ENCODE measurements at places on chromosomes 2 and 18.

- no peak for DNase-seq
Observed at GRCh38 chr2:38507712-38508111, 95.0 kb downstream of the HNRNPLL start.

DNA sequence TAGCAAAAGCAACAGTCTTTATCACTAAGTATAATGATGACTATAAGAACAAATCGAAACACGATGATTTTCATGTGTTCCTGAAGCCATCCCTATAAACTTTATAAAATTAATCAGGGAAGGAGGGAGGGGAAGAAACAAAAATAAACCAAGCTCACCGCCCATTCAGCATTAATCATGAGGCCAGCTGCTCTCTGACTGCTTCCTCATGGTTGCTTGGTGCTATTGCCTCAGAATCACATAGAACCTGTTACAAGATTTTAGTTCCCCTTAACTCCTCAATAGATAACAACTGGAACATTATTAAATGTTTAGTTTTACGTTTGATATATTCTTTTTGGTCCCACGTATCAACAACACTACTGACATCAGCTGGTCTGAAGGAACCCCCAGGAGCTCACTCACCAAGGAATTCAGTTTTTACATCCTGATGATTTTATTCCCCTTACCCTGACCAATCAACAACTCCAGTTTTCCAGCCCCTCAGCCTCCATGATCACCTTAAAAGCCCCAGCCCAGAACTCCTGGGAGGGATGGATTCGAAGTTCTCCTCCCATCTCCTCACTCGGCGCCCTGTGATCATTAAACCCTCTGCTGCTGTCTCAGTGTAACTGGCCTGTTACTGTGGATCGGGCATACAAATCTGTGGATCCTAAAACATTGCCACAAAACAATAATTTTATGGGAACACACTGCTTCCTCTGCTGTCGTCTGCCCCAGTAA lies 10.6 kb upstream of the HNRNPLL start:
- DNase-seq: no peak

- DNase-seq: no peak
Observed at GRCh38 chr2:121254748-121255147, 30.3 kb downstream of the TFCP2L1 start.

DNA sequence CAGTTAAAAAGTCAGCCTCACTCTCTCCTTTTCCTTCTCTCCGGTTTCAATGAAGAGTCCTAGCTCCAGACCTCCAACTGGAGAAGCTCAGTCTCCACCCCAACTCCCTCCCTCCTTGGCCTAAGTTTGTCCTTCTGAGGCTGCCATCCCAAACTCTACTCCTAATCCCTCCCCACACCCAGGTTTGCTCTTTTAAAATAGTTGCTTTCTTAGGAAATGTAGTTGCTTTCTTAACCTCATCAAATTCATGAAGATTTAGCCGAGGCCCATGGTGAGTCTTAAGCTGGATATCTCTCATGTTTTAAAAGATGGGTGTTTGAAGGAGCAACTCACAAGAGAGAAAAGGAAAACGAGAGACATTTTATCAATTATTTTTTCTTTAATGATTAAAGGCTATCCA lies 937 bp upstream of the LANCL1 start:
- DNase-seq: peak; percentile 80

DNA sequence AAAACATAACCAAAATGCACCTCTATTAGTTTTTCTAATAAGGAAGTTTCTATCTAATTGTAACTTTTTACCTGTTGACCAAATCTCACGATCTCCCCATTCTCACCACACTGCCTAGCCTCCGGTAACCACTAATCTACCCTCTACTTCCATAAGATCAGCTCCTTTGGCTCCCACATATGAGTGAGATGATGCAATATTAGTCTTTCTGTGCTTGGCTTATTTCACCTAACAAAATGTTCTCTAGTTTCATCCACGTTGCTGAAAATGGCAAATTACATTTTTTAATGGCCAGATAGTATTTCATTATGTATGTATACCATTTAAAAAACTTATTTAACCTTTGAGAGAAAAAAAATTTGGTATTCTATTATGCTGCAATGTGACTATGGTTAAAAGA lies 379.0 kb upstream of the NXPH2 start:
- DNase-seq: no peak

DNA sequence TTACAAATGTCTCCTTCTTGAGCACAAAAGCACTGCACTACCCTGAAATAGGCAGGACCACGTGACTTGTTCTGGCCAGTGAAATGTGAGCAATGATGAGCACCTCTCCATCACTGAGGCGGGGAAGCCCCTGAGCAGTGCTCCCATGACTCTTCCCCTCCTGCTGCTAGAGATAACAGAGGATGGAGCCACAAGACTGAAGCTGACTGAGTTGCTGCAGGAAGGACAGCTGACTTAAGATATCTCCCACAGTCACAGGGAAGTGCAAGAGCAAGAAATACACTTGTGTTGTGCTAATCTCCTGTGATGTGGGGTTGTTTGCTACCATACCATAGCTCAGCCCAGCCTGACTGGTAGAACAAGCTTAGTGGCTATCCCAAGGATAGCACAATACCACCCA lies 38.7 kb downstream of the STK39 start:
- DNase-seq: no peak

DNA sequence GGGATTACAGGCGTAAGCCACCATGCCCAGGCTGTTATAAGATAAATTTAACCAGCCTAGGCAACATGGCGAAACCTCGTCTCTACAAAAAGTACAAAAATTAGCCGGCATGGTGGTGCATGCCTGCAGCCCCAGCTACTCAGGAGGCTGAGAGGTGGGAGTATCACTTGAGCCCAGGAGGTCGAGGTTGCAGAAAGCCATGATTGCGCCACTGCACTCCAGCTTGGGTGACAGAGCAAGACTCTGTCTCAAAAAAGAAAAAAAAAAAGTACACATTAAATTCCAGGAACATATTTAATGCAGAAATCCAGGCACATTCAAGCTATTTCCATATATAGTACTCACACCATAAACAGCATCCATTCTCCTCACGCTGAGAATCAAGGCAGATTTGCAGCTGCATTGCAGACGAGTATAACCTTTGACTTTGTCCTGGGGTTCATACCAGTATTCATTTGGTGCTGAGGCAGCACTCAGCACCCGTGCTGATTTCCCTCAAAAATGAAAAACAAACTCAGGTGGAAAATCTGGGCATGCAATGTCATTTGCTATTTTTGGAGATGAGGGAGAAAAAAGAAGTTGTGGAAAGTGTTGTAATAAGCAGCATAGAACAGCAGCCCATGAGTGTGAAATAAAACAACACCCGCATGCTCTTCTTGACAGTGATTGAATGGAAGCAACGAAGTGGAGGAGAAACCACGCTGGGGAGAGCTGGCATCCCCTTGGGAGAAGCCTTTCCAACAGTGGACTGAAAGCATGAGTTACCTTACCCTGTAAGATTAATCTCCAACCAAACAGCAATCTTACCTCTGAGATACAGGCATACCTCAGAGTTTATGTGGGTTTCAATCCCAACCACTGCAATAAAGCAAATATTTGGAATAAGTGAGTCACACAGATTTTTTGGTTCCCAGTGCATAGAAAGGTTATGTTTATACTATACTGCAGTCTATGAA lies 46.8 kb upstream of the ANXA4 start:
- DNase-seq: peak; percentile 50

DNA sequence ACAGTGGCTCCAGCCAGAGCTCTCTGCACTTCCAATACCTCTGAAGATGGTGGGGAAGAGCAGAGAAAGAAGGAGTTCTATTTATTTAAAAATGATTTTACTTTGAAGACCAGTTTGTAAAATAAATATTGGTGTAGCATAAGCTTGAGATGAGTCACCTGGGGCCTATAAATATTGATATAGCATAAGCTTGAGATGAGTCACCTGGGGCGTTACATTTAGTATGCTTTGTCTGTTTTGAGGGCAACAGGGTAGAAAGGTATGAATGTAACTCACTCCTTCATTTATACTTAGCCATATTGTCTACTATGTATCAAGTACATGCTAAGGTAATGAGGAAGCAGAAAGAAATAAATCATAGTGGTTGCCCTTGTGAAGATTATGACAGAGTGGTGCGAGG lies 7.7 kb upstream of the SULT1C4 start:
- no peak for DNase-seq

DNA sequence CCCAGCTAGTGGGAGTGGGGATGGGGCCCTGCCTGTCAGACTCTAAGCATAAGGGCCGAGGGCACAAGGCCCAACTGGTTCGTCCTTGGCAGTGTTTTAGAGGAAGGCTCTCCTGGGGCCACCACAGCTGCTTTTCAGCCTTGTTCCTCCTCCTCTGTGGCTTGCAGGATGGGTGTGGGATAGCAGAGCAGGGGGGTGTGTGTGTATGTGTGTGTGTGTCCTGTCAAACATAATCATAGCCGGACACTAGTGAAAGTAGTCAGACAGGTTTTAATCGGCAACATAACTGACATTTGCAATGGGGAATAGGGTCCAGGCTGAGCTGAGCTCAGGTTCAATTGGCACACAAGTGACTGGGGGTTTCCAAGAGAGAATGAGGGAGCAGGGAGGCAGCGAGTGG lies 114.2 kb downstream of the SEPTIN10 start:
- no peak for DNase-seq

GRCh38 chr2:3403587-3404334 lies 24.3 kb downstream of the TRAPPC12 start:
- no peak for DNase-seq

All from cardiac fibroblast (primary cell).